Left ventricle myocardium inferior (tissue), 1 donor: ENCODE measurements at places on chromosomes 7 and 10. TPM values are rescaled to one million over a fixed set of nuclear protein-coding genes. Genes with fewer than 3 reads are reported as not detected.

- DNase-seq, result no peak
Observed at GRCh38 chr10:100902622-100903021, 10.1 kb upstream of the SLF2 start.

GRCh38 chr7:138027100-138027499 lies 25.2 kb upstream of the CREB3L2 start:
- no peak for DNase-seq

DNA sequence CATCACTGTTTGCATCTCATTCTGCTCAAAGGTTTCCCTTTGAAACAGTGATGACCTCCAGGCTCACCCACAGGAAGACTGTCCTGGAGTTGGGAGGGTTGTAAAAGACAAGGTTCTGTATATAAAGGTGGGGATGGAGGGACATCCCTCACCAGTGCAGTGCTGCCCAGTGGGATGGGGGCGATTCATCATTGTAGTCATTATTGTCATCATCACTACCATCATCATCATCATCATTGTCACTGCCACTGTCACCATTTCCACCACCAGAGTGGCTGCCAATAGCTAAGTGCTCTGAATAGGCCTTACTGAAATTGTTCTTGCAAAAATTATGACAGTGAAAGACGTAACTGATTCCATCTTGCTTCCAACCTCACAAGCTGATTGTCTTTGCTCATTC lies 24.7 kb downstream of the MRPS24 start:
- no peak for DNase-seq

SRRM3 gene
- total RNA-seq, result 6.1 TPM

GRCh38 chr10:70891627-70892026 lies 3.3 kb upstream of the PCBD1 start:
- no peak for DNase-seq

MSS51 gene
- total RNA-seq, result 5.9 TPM

DNA sequence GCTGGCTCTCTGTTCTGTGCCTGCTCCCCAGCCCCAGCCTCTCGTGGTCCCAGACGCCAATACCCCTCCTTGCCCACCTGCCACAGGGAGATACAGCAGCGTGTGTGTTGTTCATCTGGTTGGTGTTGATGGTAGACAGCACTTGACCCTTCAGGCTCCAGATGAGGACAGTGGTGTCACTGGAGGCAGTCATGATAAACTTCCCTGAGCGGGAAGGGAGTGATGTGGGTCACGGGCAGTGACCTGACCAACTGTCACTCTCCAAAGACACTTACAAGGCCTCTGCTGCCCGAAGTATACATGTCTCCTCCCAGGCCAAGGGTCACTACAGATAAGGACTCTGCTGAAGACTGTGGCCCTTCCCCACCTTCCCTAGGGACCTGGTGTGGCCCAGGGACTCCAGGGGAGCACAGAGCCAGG lies 5.6 kb downstream of the TBL2 start:
- no peak for DNase-seq

DNA sequence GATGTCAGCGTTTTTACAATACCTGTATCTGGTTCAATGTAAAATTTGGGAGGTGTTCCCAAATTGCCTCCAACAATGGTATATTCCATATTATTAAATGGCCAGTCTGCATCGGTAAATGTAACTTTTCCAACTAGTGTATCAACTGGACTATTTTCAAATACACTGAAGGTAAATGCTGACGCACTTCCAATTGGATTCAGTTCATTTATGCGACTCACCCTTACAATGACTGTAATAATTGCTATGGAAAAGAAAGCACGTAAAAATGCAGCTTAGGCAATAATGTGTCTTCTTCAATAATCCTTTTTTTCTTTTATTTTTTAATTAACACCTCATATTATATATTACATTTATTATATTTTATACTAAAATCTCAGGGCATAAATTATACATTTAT lies 209.1 kb downstream of the HGF start:
- no peak for DNase-seq

DNA sequence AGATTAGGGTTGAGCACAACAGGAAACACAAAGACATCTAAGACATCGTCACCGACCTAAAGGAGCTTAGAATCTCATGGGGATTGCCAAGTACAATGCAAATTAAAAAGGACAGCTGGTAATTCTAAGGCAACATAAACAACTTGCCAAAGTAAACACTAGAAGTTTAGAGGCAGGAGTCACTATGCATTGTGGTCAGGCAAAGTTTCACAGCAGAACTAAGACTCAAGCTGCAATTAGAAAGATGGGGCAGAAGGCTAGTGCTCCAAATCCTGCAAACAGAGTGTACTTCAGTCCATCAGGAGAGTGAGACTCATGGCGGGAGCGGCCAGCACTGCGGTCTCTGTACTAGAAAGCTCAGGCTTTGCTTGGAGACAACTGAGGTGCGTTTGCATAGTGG lies 52.7 kb downstream of the HIPK2 start:
- no peak for DNase-seq

SMC3 gene
- total RNA-seq, result 20.9 TPM

ZNF786 gene
- total RNA-seq, result 2.4 TPM

DNA sequence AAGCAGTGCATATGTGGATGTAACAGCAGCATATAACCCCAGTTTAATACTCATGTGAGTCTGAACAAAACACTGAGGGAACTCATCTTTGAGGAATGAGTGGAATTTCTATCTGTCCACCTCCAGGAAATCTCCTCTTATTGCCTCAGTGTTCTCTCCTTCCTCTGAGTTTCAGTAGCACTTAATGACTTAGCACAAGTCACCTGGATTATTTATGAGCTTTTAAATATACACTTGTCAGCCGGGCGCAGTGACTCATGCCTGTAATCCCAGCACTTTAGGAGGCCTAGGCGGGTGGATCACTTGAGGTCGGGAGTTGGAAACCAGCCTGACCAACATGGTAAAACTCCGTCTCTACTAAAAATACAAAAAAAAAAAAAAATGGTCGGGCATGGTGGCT lies 4.3 kb downstream of the LRRC20 start:
- no peak for DNase-seq

CDCA7L gene
- total RNA-seq, result 41.0 TPM

DNA sequence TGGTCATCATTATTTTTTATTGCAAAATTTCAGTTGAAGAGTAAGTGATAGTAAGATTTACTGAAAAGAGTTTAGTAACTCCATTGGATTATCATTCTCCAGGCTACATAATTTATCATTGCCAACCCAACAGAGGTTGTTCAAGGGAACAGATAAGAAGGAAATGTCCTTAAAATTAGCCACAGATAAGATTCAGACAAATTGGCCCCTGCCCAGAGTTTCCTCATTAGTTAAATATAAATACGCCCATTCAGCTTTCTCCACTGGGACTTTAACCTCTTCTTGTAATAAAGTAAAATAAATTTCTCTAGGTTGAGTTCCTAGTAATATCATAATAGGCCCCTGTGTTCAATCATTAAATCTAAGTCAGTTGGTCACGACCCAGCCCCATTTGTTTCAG lies 27.7 kb upstream of the PHYHIPL start:
- no peak for DNase-seq

DNA sequence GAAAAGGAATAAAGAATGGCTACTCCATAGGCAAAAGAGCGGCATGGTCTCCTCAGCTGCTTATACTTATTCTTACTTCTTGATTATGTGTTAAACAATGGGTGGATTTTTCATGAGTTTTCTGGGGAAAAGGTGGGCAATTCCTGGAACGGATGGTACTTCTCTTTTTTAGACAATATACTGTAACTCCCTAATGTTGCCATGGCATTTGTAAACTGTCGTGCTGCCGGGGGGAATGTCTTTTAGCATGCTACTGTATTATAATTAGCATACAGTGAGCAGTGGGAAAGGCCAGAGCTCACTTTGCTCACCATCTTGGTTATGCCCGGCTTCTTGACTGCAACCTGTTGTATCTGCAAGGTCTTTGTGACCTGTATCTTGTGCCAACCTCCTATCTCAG lies 372.1 kb upstream of the AKR1E2 start:
- no peak for DNase-seq

- no peak for DNase-seq
Observed at GRCh38 chr7:45174966-45175765, 17.6 kb downstream of the RAMP3 start.

GRCh38 chr7:10128748-10129147 lies 844.9 kb upstream of the PHF14 start:
- no peak for DNase-seq

PRSS1 gene
- not detected for total RNA-seq

MARCHF5 gene
- total RNA-seq, result 32.2 TPM
